Caudate nucleus (tissue), 63 donors: ENCODE measurements at places on chromosomes 7 and 10.
A peak's percentile ranks its signal among the peaks of the same experiment; 100 is the strongest.

- no peak for DNase-seq
Observed at GRCh38 chr10:97805096-97805884, 33.5 kb upstream of the SFRP5 start.

- DNase-seq = no peak
Observed at GRCh38 chr10:71526653-71527052, 129.9 kb downstream of the CDH23 start.

DNA sequence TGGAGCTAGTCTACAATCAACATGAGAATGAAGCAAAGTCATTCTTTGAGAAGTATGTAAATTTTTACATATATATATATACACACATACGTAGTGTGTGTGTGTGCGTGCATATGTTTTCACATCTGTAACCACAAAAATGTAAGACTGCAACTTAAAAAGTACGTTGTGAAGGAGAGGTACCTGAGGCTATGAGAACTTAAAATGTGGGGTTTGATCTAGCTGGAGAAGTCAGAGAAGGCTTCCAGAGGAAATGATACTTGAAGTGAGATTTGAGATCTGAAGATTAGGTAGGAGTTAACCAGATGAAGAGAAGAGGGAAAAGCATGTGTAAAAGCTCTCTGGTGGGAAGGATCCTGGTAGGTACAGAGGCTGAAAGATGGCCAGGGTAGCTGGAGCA is 5.8 kb downstream of the TAF5 start:
- DNase-seq = no peak

DNA sequence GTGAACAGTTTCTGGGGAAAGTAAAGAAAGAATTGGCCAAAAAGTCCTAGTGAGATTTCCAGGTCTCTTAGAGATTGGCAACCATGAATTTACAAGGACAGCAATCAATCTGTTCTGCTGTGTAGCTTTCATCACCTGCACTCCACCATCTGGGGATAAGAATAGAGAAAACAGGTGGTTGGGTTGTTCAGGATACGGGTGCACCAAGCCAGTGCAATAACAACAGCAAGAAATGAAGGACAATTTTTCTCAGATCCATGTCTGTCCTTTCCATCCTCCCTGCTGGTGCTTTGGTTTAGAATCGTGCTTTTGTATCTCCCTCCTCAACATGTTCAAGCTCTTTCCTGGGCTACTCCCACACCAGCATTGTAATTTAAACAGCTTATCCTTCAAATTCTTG is 787.7 kb downstream of the GRID1 start:
- DNase-seq = no peak

- DNase-seq = no peak
Observed at GRCh38 chr7:45662540-45663166, 88.5 kb downstream of the ADCY1 start.

DNA sequence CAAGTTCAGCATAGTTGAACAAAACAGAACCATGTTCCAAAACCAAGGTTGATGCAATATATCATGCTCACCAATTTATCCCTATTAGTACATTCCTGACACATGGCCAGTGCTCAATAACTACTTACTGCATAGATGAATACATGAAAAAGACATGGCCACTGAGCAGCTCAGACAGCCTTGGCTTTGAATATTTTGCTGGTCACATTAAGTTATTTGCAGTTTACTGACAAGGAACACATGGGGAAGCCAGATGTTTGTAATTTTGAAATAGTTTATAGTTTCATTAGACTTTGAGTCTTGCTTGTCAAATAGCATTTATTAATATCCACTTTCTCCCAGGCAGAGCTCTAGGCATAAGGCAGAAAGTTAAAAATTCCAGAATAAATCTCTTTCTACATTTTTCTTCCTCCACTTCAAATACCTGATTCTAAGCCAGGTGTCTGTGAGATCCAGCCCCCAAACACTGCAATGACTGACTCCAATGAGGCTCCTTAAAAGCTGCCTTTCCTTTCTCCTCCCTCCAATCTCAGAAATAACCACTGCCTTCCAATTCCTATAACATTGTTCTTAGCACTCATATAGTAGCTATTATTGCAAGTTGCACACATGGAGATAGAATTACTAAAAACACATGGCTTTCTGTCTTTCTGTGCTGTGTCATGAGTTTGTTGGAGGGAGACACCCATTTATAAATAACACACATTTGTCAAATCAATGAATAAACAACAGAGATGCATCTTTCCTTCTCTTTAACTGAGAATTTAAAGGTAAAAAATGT is 91.3 kb downstream of the PCGF5 start:
- no peak for DNase-seq

GRCh38 chr7:4115442-4115841 is 566.7 kb upstream of the FOXK1 start:
- DNase-seq = no peak

DNA sequence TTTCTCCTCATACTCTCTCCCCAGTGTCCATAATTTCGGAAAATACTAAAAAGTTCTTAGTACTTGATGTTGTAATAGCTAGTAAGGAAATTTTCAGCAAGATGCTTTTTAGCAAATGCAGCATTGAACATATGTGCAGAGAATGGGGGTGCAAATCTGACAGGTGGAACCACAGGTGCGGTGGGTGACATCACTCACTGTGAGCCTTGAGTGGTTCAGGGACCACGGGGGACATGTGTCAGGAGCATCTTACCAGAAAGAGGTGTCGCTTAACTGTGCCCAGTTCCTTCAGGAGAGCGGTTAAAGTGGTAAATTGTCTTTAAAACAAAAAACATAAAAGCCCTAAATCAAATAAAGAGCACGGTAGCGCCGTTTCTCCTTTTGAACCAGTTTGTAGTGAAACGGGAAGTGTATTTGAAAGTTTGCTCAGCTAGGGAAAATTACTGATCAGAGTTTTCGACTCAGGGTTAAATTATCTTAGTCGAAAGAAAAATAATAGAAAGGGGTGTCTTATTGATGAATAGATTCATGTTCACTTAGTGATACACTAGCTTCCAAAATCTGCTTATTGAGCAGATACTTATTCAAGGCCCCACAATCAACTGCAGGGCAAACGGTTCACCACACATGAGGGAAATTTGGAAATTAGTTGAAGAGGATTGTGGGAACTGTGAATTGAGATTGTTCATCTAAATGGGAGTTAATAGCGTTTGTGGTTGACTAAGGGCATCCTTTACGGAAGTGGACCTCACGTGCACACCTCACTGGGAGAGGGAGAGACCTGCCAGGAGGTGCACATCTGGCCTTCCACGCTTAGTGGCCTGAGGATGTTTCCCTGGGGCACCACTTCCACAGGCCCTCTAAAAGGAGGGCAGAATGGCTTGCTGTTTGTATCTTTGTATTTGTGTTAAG is 12.7 kb downstream of the CUL1 start:
- DNase-seq = no peak

GRCh38 chr10:48667960-48668590 is 16.6 kb upstream of the WDFY4 start:
- no peak for DNase-seq

GRCh38 chr7:96708872-96709271 is 774 bp downstream of the SEM1 start:
- no peak for DNase-seq

- DNase-seq = peak; percentile 74
Observed at GRCh38 chr10:133258818-133259601, 17.7 kb downstream of the ADAM8 start.

- DNase-seq = no peak
Observed at GRCh38 chr10:130761032-130761575, 550.4 kb downstream of the TCERG1L start.

GRCh38 chr10:90642136-90642535 is 215.7 kb downstream of the HTR7 start:
- DNase-seq = no peak

- no peak for DNase-seq
Observed at GRCh38 chr10:62457598-62457997, 83.4 kb downstream of the ZNF365 start.

DNA sequence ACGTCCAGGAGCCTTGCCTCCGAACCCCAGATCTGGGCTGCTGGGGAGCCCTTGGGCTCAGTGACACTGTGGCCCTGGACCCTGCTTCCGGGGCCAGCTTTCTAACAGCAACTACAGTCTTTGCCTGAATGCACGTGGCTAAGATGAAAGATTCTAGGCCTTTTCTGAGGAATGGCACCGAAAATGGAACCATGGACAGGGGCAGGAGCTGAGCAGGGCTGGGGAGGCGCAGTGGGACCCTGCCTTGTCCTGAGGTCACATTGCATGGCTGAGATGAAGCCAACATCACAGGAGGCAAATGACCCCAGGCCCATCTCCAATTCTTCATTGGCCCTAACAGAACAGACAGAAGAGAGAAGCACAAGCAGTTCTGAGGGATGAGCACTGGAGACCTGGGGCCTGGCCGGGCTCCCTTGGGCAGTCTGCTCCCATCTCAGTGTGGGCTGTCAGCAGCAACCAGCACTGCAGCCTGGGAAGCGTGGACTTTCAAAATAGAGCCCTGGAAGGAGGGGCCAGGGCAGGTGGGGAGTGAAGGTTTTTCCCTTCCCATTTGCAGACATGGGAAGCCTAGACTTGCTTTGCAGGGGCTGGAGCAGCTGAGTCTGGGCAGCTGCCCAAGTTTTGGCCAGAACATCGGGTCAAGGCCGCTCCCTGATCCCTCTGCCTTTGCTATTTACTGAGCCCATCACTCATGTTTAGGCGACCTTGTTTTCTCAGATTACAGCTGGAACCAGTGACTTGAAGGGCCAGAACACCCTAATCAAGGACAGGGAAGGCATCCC is 114.4 kb upstream of the TCERG1L start:
- no peak for DNase-seq

DNA sequence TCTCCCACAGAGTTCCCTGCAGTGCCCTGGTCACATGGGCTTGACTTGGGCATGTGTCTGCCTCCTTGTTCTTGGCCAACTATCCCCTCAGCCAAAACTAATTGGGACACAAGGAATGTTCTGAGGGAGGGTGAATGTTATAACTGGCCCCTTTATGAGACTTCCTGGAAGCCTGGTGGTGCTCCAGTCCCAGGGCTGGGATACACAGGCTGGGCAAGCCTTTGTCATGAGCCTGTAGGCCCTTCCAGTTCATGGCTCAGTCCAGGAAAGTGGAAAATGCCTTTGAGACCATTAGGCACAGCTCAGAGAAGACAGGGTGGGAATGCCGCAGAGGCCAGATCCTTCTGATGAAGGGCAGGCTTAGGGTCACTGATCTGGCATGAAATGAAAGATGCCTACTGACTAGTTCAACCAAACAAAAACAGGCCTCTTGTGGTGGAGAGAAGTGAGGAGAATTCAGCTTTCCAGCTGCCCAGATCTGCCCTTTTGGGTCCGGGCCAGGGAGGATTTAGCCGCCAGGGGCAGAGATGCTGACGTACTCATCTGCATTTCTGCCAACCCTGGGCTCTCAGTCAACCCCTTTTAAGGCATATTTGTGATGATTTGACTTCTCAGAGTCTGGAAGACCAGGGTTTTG is 961.5 kb downstream of the KCNMA1 start:
- peak; percentile 33 for DNase-seq

DNA sequence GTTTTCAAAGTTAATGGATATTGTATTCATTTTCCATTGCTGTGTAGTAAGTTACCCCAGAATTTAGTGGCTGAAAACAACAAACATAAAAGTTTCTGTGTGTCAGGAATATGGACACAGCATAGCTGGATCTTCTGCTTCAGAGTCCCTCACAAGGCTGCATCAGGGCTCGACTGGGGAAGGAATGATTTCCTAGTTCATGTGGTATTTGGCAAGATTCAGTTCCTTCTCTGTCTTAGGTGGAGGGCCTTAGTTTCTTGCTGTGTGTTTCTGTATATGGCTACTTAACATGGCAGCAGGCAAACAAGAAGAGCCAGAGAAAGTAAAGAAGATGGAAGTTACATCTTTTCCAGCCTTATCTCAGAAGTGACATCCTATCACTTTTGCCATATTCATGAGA is 51.1 kb downstream of the TPST1 start:
- DNase-seq = no peak
